GM12878 (cell line): ENCODE measurements at places on chromosomes 7 and 10. TPM values are rescaled to one million over a fixed set of nuclear protein-coding genes. Genes with fewer than 3 reads are reported as not detected.

DNA sequence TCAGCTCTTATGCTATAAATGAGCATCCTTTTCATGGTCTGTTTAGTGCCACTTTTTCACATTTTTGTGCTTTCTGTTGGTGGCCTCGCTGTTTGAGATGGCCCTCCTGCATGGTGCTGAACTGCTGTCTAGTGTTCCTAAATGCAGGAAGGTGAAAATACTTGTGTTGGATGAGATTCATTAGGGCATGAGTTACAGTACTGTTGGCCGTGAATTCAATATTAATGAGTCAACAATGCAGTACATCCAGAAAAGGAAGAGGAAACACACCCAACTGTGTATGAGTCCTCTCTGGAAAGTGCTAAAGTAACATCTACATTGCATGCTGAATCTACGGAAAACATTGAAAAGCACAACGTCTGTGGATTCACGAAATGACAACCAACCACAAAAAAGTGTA is 124.0 kb downstream of the HERPUD2 start:
- H3K4me1 ChIP-seq, result no peaks in the 10 kb centered on the region
- no peak for DNase-seq
- H3K27me3 ChIP-seq, result no peaks in the 10 kb centered on the region
- H3K27ac ChIP-seq, result no peak overlapping the region
- no peak overlapping the region for H3K4me3 ChIP-seq

DNA sequence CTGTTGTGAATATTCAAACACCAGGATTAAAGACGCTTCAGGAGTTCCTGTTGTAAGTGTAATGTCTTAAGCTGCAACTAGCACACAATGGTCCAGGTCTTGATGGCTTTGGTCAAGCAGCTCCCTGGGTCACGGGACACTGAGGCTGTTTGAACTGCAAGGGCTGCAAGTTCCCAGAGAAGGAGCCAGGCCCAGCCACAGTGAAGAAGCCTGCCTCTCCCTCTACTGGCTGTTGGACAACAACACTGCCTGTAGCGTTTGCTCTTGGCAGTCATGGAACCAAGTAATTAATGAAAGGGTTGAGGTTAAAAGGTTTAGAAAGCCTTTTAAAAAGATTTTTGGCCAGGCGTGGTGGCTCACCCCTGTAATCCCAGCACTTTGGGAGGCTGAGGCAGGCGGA is 31.9 kb upstream of the GUSB start:
- H3K27me3 ChIP-seq, result no peaks in the 10 kb centered on the region
- H3K4me3 ChIP-seq, result no peak overlapping the region
- H3K27ac ChIP-seq, result no peak overlapping the region
- no peaks in the 10 kb centered on the region for H3K36me3 ChIP-seq
- no peak for DNase-seq
- no peaks in the 10 kb centered on the region for H3K4me1 ChIP-seq

DNA sequence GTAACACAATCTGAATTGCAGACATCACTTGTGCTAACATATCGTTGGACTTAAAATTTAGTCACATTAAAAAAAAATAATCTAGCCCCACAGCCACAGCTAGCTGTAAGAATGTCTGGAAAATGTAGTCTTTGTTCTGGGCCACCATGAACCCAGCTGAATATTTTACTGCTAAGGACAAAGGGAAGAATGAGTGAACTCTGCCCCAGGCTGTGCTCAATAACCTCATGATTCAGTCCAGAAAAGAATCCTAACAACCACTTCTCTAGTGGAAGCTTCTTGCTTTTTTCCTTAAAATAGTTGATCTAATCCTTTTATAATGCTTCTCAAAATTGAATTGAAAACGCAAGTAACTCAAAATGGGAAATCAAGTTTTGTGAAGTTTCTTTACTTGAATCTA is 25.6 kb upstream of the SOSTDC1 start:
- no peak overlapping the region for H3K4me3 ChIP-seq
- no peak overlapping the region for H3K27ac ChIP-seq

DNA sequence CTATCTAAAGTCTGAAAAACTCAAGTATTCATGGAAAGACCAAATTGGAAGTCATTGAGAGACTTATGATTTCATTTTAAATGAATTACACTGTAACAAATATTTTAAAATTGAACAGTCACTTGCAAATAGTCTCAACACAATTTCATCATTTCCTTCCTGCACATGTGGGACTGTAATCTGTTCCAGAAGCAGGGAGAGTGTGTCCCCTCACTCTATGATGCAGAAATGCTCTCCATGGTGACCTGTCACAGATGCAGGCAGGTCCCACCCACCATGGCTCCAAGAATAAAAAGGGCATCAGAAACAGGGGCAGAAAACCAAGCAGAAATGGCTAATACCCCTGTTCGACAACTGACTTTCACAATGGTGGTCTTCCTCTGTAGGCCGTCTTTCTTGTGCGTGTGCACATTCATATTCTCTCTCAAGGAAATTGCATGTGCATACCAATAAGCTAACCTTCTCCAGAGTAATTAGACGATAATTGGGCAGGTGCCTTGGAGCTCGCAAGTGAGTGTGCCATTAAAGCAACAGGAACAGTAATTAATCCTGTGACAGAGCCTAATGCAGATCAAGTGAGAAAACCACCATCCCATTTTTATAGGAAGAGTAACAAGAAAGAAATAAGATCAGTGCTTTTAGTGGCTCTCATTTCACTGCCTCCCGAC is 170.9 kb downstream of the ZMYND11 start:
- no peaks in the 10 kb centered on the region for H3K27me3 ChIP-seq
- no peaks in the 10 kb centered on the region for H3K36me3 ChIP-seq
- H3K4me1 ChIP-seq, result peaks cover 12% of the 10 kb centered on the region
- no peak overlapping the region for H3K4me3 ChIP-seq
- no peak overlapping the region for H3K27ac ChIP-seq

TCAF2 gene
- 2.7 and 3.0 TPM in 2 replicates for total RNA-seq

DNA sequence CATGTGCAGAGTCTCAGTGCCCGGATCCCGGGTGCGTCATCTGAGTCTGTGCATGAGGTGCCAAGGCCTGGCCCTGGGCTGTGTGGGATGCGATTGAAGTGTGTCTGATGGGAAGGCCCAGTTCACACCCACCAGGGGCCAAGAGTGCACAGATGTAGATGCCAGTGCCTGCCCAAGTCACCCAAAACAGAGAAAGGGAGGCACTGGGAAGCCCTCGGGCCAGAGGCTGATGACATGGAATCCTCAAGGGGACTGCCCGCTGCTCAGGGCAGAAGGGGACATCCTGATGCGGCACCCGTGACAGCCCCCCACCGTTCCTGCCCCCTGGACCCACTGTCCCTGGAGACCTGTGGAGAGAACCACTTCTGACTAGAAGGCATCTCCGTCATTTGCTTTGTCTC is 72.2 kb upstream of the ZNF479 start:
- H3K27me3 ChIP-seq, result no peaks in the 10 kb centered on the region
- no peaks in the 10 kb centered on the region for H3K36me3 ChIP-seq
- H3K4me1 ChIP-seq, result no peaks in the 10 kb centered on the region
- no peak overlapping the region for H3K27ac ChIP-seq
- H3K4me3 ChIP-seq, result no peak overlapping the region

LRIT1 gene
- not detected in 2 replicates for total RNA-seq

UNCX gene
- not detected in 2 replicates for total RNA-seq

DNA sequence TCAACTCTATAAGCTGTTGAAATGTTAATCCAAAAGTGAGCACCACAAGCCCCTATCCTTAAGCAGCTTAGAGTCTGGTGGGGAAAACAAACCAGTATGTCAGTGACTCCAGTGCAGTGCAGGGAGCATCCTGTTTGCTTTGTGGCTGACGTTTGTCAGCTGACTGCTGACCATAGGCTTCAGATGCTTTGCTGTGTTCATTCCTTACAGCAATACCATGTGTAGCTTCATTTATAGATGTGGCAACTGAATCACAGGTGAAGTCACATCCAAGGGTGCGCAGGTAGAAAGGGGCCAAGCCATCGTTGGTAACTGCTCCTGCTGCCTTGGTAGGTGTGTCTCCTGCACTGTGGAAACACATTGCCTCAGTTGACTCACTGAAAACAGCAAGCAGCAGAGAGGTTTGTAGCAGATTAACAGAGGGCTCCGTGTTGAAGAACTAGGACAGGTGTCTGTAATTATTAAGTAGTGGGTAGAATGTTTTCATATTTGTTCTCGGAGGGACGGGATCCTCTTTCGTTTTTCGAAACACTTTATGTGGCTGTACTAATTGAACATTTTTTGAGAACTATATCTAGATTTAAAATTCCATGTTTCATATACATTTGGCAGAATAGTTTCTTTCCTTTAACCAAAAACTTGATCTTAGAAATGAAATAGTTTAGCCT is 2.0 kb downstream of the INSIG1 start:
- H3K27me3 ChIP-seq, result no peaks in the 10 kb centered on the region
- H3K4me1 ChIP-seq, result peaks cover 6% of the 10 kb centered on the region
- peak overlapping the region; percentile 63 for H3K27ac ChIP-seq
- no peak for DNase-seq

DNA sequence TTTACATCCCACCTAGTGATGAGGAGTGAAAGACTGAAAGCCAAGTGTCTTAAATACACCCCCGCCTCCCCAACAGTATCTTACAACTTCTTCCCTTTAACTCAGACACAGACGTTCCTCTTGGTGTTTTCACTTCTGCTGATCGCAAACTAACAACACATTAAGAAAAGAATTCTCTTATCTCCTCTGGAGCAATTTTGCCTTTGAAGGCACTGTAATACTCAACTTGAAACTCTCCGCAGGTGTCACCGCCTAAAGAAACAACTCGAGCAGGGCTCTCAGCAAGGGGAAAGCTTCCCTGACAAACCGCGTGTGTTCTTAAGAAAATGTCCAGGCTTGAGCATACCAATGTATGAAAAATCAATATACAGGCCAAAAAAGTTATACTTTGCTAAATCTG is 452 bp downstream of the SEMA3C start:
- no peak overlapping the region for H3K27ac ChIP-seq
- H3K36me3 ChIP-seq, result no peaks in the 10 kb centered on the region
- no peak for DNase-seq
- H3K27me3 ChIP-seq, result peaks cover 6% of the 10 kb centered on the region
- no peak overlapping the region for H3K4me3 ChIP-seq

DNA sequence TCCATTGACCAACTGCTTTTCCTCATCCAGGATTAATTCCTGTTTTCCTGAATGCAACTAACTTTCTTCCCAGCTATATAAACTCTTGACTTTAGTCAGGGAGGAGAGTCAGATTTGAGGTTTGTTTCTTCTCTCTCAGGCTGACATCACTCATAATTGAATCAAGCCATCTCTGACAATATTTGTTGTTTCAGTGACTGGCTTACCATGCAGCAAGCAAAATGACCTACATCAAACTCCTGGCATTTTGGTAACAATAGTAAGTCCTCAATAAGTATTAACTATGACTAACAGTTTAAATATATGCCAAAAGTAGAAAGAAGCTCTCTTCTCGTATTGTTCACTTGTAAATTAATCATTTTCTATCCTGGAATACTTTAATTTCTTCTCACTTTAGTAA is 625.7 kb upstream of the KCND2 start:
- DNase-seq, result no peak
- H3K4me3 ChIP-seq, result no peak overlapping the region
- no peaks in the 10 kb centered on the region for H3K4me1 ChIP-seq
- no peaks in the 10 kb centered on the region for H3K27me3 ChIP-seq
- no peak overlapping the region for H3K27ac ChIP-seq

- H3K36me3 ChIP-seq, result no peaks in the 10 kb centered on the region
- no peaks in the 10 kb centered on the region for H3K27me3 ChIP-seq
- H3K4me1 ChIP-seq, result no peaks in the 10 kb centered on the region
Observed at GRCh38 chr7:51647931-51648351, 331.3 kb upstream of the COBL start.

GRCh38 chr10:48478980-48479811 is 125.7 kb downstream of the ARHGAP22 start:
- no peak for DNase-seq
- H3K4me3 ChIP-seq, result no peak overlapping the region
- H3K27me3 ChIP-seq, result no peaks in the 10 kb centered on the region
- H3K4me1 ChIP-seq, result no peaks in the 10 kb centered on the region

- H3K27ac ChIP-seq, result no peak overlapping the region
- no peaks in the 10 kb centered on the region for H3K4me1 ChIP-seq
- no peaks in the 10 kb centered on the region for H3K27me3 ChIP-seq
- H3K36me3 ChIP-seq, result no peaks in the 10 kb centered on the region
Observed at GRCh38 chr10:1382711-1383110, 326.5 kb downstream of the WDR37 start.

TTYH3 gene
- total RNA-seq, result 67.2 and 71.4 TPM in 2 replicates

GRCh38 chr7:127018889-127019288 is 233.9 kb downstream of the GRM8 start:
- no peak overlapping the region for H3K4me3 ChIP-seq
- no peak overlapping the region for H3K27ac ChIP-seq
- no peaks in the 10 kb centered on the region for H3K27me3 ChIP-seq
- DNase-seq, result no peak

DNA sequence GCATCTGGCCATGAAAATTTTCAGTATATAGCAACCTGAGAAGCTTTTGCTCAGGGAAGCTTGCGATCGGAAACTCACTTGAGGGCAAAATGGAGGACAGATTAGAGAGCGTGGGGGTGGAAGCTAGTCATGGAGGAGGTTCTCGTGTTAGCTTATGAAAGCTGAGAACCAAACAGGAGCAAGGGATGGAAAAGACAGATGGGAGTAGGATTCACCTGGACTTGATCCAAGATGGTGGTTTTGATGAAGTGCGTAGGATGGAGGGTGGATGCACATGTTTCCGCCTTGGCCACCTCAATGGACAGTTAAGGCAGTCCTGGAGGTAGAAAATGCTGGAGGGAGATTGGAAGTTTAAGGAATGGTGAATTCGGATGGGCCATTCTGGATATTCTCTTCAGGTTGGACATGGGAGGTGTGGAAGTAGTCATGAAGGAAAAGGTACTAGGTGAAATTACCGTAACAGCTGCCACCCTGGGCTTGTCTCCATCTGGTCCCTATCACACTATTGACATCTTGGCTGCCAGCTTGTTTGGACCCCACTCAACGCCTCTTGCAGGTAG is 6.3 kb upstream of the C10orf95 start:
- no peaks in the 10 kb centered on the region; the same call in 1 of the 2 replicates for H3K36me3 ChIP-seq
- H3K27me3 ChIP-seq, result no peaks in the 10 kb centered on the region
- H3K4me1 ChIP-seq, result peaks cover 20% of the 10 kb centered on the region
- no peak overlapping the region for H3K27ac ChIP-seq

DNA sequence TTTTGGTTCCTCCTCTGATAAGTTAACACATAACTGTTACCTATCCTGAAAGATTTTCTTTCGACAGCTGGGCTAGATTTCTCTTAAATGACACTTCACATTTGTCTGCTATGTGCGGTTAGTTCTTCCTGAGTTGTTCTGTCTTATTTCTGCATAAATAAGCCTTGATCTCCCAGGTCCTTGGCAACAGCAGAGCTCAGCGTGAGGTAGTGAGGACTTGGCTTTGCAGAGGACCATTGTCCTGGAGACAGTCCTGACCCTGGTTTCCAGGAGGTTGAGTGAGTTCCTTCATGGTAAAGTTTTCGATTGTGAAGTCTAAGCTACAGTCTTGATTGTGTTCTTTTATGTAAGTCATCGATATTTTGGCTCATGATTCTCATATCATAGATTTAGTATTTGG is 23.7 kb downstream of the SND1 start:
- no peaks in the 10 kb centered on the region for H3K27me3 ChIP-seq
- 0 out of 2 replicates have a peak, but pooled peaks cover 4% of the 10 kb centered on the region for H3K4me1 ChIP-seq
- no peak for DNase-seq
- no peak overlapping the region for H3K4me3 ChIP-seq

GRCh38 chr10:21161090-21161625 is 264.0 kb upstream of the NEBL start:
- DNase-seq, result no peak
- H3K27ac ChIP-seq, result no peak overlapping the region
- no peaks in the 10 kb centered on the region; the same call in 1 of the 2 replicates for H3K27me3 ChIP-seq
- H3K4me3 ChIP-seq, result no peak overlapping the region
- H3K36me3 ChIP-seq, result no peaks in the 10 kb centered on the region
- H3K4me1 ChIP-seq, result no peaks in the 10 kb centered on the region

ACSM6 gene
- not detected in 2 replicates for total RNA-seq
